Lower lobe of right lung (tissue), 2 donors: ENCODE measurements at places on chromosomes 16 and 17.

- DNase-seq: no peak
- no peak overlapping the region for H3K27ac ChIP-seq
- H3K4me1 ChIP-seq: peaks cover 15% of the 10 kb centered on the region
- peaks cover 13% of the 10 kb centered on the region for H3K27me3 ChIP-seq
- H3K36me3 ChIP-seq: no peaks in the 10 kb centered on the region
Measured at GRCh38 chr16:47144559-47144877, 773 bp upstream of the NETO2 start.

DNA sequence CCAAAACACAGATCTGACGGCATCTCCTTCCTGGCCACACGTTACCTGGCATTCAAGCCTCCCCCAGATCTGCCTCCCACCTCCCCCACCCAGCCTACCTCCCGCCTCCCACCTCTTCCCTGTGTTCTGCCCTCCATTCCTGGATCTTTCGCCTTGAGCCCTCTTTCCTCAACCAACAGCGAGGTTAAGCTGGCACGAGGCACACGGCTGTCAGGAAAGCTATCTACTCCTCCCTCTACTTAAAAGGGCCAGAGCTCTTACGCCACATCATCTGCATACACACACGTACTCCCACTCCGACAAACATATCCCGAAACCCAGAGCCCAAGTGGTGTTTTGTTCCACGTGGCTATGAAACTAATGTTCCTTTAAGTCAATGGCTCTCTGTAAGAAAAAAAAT lies 18.0 kb downstream of the WDR45B start:
- DNase-seq: peak; percentile 7
- H3K27ac ChIP-seq: no peak overlapping the region
- no peaks in the 10 kb centered on the region for H3K27me3 ChIP-seq
- H3K36me3 ChIP-seq: peaks cover 76% of the 10 kb centered on the region

- H3K36me3 ChIP-seq: peaks cover 17% of the 10 kb centered on the region
- H3K4me1 ChIP-seq: peaks cover 38% of the 10 kb centered on the region
- no peaks in the 10 kb centered on the region for H3K27me3 ChIP-seq
Measured at GRCh38 chr17:76385892-76386786, 1.7 kb downstream of the SPHK1 start.

GRCh38 chr16:67719778-67720144 lies 645 bp upstream of the GFOD2 start:
- peak overlapping the region; percentile 86 for H3K27ac ChIP-seq
- no peaks in the 10 kb centered on the region for H3K27me3 ChIP-seq
- DNase-seq: no peak
- H3K4me1 ChIP-seq: peaks cover 20% of the 10 kb centered on the region
